ENCODE measurements at places on chromosomes 16 and 17.

- DNase-seq, result no peak
Observed at GRCh38 chr17:72164158-72164739, 43.4 kb downstream of the SOX9 start.

DNA sequence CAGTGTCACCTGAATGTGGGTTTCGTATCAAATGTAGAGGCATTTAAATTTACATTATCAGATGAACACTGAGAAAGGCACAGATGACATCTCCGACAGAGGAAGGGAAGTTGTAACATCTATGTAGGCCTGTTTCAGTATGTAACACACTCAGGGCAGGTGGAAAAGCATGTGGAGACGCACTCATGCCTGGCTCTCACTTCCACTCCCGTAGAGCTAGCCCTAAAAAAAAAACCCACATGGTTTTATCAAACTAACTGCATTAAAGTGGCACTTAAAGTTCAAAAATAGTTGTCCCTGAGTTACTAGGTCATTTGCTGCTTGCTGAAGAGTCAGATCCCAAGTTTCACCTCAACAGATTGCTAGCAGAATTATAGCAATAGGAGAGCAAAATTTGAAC, 6.1 kb upstream of the ANKFY1 start:
- no peak for DNase-seq

DNA sequence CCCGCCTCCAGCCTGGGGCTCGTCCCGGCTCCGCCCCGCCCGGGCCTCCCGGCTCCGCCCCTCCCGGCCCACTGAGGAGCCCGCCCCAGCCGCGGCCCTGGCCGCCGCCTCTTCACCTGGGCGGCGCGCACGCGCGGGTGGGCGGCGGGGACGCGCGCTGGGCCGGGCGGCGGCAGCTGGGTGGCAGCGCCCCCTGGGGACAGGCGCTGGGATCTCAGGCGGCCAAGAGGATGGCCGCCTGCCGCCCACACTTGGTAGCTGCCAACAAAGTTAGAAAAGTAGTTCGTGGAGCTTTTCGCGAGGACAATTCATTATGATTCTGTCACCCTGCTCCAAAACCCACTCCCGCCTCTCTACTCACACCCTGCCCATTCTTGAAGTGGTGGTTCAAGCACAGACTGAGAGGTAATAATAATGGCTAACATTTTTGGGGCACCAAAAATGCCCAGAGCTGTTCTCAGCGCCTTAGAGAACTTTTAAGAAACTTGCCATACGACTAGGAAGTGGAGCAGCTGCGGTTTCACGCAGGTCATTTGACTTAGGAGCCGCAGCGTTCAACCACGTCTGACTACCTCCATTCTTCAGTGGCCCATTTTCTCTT, 340 bp upstream of the MYO1D start:
- DNase-seq, result peak; percentile 82

GRCh38 chr17:30249460-30249859, 14.0 kb upstream of the SLC6A4 start:
- DNase-seq, result no peak

DNA sequence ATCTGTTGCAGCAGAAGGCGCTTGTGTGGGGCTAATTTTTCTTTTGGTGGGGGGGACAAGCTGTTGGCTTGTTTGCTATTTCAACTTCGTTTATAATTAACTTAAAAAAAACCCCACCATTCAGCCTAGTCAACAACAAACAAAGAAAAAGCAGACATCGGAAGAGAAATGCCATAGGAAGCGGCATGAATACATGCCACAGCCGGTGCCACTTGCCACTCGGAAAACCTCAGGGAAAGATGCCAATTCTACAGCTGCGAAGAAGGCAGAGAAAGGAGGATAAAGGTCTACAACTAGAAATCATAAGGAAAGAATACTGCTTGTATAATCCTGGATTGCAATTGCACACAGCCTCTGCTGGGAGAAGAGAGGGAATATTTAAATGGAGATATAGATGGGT, 254.4 kb upstream of the PMFBP1 start:
- no peak for DNase-seq

- DNase-seq, result peak; percentile 82
Observed at GRCh38 chr17:71855010-71855409, 265.8 kb upstream of the SOX9 start.

DNA sequence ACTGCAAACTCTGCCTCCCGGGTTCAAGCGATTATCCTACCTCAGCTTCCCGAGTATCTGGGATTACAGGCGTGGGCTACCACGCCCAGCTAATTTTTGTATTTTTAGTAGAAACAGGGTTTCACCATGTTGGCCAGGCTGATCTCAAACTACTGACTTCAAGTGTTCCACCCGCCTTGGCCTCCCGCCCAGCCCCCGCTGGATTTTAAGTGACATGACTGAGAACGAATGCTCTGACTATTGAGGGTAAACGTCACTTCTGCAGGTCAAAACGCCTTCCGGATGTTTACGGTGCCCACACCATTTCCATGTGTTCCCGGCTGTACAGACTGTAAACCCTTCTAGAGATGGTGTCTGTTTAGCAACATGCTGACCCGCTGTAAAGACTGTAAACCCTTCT, 22.8 kb downstream of the PITPNA start:
- no peak for DNase-seq

- no peak for DNase-seq
Observed at GRCh38 chr16:77937473-77938149, 84.7 kb upstream of the CLEC3A start.

DNA sequence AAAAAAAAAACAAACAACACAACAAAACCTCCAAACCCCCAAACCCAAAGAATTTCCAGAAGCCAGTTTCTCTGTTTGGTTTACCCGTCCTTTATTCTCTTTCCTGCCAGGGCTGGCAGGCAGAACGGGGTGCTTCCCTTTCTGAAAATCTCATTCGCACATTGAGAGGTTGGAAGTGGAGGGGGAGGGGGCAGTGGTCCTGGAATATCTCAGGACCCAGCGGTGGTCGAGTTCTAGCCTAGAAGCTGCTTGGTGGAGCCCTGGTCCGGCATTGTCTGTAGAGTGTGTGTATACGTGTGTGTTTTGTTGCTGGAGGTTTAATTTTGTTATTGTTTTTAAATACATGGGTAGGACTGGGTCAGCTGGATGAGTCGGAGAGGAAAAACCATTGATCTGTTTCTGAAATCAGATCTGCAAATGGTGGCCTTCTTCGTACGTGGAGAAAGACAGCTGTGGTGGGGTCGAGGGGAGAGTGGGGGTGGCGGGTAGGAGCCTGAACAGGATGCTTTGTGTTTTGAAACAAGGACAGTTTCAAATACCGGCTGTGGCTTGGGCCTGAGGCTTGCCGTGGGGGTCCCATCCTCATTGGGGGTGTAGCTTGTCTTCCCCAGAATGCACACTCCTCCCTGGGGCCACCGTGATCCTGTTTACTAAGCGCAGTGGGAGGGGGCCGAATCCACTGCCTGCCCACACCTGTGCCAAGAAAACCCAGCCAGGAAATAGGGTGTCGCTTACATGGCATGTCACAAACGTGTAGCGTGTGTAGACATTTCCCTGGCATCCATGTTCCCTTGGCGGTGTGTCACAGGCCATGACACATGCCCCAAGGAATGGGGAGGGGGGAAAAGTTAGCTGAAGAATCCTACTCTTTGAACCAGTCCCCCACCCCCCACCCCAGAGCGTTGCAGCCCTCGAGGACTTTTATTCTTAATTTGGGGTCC, 1.6 kb downstream of the CMIP start:
- DNase-seq, result peak; percentile 68

- DNase-seq, result no peak
Observed at GRCh38 chr17:79788989-79789942, 7.6 kb downstream of the CBX8 start.

DNA sequence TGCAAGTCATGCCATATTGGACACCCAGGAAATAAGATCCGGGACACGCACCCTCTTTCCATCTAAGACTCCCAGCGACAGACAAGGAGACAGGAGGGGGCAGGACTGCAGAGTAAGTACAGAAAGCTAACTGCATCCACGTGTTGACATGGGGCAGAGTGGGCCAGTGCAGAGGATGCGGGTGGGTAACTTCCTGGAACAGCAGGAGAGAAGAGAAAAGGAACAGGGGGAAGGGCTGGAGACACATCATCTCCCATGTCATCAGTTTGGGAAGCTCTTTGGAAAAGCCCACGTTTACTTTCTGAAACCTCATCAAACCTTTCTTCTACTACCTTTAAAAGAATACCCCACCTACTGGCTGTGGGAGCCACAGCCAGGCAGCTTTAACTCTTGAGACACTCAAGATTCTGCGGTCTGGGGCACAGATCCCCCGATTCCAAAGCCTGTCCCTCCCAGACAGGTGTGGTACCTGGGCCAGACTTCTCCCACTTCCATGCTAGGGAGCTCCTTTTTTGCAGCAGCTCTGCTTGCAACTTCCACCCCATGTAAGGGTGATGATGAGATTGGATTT, 273.5 kb upstream of the RPL38 start:
- DNase-seq, result no peak

DNA sequence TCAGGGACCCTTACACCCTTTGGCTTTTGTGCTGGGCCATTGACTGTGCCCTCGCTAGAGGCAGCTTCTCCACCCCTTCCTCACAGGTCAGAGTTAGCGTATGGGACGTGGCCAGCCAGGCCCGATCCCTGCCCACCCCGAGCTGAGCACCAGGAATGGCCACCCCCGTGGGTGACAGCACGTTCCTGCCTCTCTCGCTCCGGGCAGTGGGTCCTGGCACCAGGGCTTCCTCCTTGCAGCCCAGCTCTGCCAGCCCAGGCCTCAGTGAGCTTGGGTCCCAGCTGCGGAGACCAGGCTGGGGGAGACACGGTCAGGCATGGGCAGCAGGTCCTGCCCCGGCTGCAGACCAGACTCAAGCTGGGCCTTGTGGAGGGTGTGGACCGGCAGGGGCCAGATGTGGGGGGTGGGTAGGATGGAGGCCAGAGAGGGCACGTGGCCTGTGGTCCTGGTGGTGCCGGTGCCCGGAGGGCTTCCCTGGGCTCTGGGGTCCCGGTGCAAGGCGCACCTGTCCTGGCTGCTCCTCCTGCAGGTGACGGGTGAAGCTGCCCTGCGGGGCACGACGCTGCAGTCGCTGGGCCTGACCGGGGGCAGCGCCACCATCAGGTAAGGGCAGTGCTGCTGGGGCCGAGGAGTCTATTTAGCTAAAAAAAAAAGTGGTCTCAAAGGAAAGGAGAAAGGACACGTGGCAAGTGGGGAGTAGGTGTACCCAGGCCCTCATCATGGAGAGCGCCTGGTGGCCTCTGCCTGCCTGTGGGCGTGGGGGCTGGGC, 18.2 kb downstream of the ASPSCR1 start:
- DNase-seq, result no peak

GRCh38 chr17:36846410-36847292, 90.6 kb upstream of the LHX1 start:
- no peak for DNase-seq

DNA sequence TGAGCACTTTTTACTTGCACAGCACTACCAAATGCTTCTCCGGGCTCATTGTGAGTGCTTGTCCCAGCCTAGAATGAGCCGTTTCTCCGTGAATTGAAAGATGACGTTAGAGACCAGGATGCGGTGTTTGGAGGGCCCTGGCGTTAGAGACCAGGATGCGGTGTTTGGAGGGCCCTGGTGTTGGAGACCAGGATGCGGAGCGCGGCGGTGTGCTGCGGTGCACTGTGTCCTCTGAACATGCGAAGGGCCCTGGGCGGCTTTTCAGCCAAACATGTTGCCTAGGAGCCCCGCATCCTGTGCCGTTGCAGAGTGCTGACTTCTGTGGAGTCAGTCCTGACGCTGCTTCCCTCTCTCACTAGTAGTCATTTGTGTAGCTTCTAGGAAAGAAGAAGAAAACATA, 42.7 kb downstream of the BANP start:
- DNase-seq, result no peak

- no peak for DNase-seq
Observed at GRCh38 chr16:78499399-78499798, 399.9 kb downstream of the WWOX start.

- no peak for DNase-seq
Observed at GRCh38 chr16:84648595-84649510, 542 bp downstream of the KLHL36 start.

DNA sequence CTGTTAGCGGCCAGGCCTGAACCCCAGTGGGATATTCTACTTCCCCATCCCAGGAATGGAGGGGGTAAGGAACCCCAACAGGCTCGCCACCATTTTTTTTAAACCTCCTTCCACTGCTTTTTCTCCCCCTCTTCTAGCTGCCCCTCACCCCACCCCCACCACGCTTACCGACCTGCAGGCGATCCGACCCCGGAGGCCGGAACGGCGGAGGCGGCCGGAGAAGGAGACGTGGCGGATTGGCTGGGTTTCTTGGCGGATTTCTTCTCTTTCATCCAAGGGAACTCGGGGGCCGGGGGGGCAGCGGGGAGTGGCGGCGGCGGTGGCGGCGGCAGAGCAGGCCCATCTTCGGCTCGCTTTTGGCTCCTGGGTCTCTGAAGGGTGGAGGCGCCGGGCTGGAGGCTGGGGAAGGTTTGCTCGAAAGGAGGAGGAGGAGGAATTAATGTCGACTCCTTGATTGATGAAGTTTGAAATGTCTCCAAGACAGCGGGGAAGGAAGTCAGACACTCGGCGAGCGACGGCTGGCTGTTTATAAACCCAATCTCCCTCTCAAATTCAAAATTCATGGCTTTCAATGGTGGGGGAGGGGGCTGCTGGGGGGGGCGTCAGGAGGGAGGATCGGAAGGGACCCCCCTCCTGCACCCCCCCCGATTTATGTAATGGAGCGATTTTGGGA, 424 bp downstream of the HOXB2 start:
- no peak for DNase-seq

DNA sequence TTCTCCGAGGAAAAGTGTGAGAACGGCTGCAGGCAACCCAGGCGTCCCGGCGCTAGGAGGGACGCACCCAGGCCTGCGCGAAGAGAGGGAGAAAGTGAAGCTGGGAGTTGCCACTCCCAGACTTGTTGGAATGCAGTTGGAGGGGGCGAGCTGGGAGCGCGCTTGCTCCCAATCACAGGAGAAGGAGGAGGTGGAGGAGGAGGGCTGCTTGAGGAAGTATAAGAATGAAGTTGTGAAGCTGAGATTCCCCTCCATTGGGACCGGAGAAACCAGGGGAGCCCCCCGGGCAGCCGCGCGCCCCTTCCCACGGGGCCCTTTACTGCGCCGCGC, at the start of gene ERBB2:
Gene ERBB2, plus strand, starts transcription at position 247 of the 330 bp plus-strand sequence. CDS start 175 bp downstream, outside the sequence.
- no peak for DNase-seq

GRCh38 chr17:9658593-9659211, 13.4 kb downstream of the USP43 start:
- DNase-seq, result no peak

DNA sequence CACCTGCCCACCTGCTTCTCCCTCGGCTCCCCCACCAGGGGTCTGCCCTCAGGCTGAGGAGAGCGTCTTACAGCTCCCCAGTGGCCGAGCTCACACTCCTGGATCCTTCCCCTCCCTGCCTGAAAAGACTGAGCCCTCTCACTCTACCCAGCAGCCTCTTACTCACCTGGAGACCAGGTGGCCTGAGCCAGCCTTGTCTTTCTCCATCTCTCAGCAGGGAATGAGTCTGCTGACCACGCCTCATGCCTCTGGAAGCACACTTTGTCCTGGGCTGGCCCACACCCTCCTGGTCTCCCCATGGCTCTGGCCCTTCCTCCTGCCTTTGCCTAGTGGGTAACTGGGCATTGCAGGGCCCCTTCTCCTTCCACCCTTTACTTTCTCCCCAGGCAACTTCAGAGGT, 177.2 kb downstream of the ENGASE start:
- DNase-seq, result no peak

Measured in NCI-H2081 (cell line).